ENCODE measurements at places on chromosomes 5 and 9. TPM values are rescaled to one million over a fixed set of nuclear protein-coding genes. Genes with fewer than 3 reads are reported as not detected.

GRCh38 chr9:124357721-124358361 is 57.4 kb downstream of the PSMB7 start:
- no peak for DNase-seq

- no peak for DNase-seq
Measured at GRCh38 chr5:5372930-5373329, 49.5 kb upstream of the ICE1 start.

Gene IL17B
- total RNA-seq: 0.60 TPM

Gene IL13
- not detected for total RNA-seq

DNA sequence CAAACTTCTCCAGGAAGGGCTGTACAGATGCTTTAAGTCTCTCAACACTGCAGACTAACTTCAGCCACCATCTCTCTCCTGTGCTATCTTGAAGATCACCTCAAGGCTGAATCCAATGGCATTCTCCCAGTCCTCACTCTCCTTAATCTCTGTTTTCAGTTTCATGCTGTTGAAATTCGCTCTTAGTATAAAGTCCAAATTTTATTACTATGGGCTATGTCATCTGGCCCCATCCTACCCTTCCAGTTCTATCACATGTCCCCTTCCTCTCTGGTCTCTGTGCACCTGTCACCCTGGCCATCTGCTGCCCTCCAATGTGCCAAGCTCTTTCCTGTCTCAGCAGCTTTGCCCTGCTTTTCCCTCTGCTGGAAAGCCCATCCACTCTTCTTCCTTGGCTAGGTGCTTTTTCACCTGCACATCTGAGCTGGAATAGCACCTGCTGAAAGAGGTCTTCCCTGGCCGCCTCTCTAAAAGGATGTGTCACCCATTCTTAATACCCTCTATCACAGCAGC is 284.7 kb upstream of the MAP3K1 start:
- DNase-seq: no peak

Gene GIN1
- total RNA-seq: 5.4 TPM

Gene SLC4A9
- not detected for total RNA-seq

Gene DNAI1
- 1.8 TPM for total RNA-seq

DNA sequence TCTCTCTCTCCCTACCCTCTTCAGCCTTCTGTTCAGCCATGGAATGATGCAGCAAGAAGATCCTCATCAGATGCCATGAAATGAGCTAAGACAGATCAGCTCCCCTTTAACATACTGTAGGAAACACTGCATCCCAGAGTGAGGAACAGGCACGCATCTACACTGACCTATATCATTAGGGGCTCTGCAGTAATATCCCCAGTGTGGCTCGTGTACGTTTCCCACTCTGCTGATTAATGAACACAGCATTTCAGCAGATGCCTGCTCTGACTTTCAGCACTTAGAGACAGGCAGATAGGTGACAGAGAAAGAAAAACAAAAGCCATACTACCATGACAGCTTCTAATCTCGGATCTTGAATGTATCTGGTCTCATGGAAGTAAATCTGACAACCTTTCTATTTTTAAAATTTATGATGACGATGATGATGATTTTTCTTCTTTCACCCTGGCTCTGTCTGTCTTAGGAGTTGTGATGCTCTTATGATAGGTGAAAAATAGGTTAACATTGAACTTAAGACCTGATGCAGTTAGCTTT is 750.3 kb downstream of the CDH12 start:
- no peak for DNase-seq

DNA sequence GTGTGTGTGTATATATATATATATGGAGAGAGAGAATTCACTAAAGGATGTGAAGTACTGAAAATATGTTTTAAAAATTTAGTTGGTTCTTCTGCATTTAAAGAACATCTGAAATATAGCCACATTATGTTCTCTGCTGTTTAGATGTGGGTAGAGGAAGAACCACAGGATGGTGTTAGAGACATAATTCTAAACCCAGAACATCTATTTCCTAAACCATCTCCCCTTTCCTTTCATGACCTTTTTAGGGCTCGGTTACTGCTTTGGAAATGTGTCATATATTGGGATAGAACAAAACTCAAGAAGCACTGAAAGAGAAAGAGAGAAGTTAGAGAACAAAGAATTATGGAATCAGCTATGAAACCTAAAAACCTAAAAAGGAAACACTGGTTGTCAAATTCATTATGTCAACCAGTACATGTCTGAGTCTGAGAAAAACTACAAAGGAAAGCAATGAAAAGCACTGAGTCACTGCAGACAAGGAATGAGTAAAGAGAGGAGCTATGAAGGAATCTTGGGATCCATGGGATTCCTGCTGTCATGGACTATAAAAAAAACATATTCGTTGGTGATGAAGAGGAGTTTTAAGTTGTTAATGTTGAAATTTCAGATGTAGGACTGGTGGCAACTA is 28.4 kb downstream of the SLC12A2 start:
- peak; percentile 84 for DNase-seq
